ENCODE measurements at places on chromosomes 1 and 21. TPM values are rescaled to one million over a fixed set of nuclear protein-coding genes. Genes with fewer than 3 reads are reported as not detected.

DNA sequence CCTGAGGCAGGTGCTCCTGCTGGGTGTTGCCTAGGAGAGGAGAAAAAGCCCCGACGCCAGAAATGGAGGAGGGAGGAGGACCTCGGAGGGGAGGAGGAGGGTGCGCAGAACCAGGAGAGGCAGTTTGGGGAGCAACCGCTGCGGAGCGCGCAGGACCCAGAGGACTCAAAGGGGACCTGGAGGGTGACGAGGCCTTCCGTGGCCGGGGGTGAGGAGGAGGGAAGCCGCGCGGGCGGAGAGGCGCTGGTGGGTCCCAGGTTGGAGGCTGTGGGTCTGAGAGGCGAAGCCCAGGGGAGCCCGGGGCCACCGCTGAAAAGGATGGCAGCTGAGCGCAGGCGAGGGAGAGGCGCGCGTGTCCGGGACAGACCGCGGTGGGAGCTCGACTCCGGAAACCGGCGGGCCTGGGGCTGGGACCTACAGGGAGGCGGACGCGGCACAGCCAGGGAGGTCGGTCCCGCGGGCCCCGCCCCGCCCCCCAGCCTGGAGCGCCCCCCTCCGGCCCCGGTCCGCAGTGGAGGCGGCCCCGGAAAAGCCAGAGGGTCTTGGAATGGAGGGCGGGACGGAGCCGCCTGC lies 15.1 kb downstream of the RNF223 start:
- DNase-seq = no peak

- no peak for DNase-seq
These were observed 142.2 kb downstream of the NFIA start for GRCh38 chr1:61224609-61225008.

DNA sequence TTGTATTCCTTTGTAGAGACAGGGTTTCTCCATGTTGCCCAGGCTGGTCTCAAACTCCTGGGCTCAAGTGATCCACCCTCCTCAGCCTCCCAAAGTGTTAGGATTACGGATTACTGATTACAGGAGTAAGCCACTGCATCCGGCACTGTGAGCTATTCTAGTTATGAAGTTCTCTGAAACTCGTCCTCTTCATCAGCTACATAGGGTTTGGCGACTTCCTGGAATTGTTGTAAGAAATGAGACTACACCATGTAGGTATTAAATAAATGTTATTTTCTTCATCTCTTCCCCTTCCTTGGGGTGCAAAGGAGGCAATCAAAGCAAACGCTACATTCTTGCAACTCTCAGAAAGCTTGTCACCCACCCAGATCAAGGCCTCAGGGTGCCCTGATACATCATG lies 131.2 kb upstream of the TIAM1 start:
- no peak for DNase-seq

DNA sequence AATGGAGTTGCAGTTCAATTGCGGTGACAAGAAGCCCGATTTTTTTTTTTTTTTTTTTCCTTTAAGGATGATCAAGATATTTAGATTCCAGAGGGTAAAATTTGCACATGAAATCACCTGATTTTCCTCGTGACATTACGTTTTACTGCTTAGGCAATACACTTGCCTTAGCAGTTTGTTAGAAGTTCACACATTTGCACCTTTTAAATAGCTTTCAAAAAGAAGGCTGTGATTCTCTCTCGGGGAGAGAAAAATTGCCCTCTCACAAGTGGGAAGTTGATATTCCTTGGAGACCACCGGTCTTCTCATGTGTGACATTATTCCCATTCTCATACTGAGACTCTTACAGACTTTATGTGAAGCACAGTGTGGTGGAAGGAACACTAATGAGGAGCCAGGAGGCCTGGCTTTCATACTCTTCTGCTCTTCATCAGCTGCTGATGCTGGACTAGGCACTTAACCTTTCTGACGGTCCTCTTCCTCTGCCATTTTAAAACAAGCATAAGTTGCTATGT lies 69.8 kb upstream of the HSPA13 start:
- no peak for DNase-seq

The UBL4B gene
- total RNA-seq = not detected

- DNase-seq = no peak
These were observed 209.2 kb upstream of the KCTD3 start for GRCh38 chr1:215357901-215358300.

The RASSF5 gene
- 5.3 TPM for total RNA-seq
